Tibial nerve (tissue), 4 donors: ENCODE measurements at places on chromosomes 2 and 18. TPM values are rescaled to one million over a fixed set of nuclear protein-coding genes. Genes with fewer than 3 reads are reported as not detected.

LYG1 gene
- total RNA-seq = 0.66 TPM

- no peak for DNase-seq
Observed at GRCh38 chr2:236045251-236046235, 122.6 kb downstream of the GBX2 start.

DNA sequence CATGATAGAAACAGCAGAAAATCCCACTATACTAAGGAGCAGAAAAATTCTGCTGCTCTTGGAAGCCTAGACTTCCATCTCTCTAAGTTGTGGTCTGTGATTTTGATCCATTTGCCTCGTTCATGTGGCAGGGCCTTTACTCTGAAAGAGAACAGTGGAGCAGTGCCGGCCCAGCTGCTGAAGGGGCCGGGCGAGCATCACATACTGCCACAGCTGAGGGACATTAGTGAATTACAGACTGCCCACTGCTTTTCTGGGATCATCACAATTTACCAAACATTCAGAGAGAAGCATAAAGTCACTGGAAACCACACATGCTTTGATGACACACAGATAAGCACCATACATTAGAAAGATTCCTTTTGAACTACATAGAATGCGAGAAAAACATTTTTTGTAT is 217.0 kb upstream of the BOD1L2 start:
- DNase-seq = no peak

BCL11A gene
- not detected for total RNA-seq

ITPRIPL1 gene
- total RNA-seq = 4.2 TPM

GRCh38 chr18:50099725-50100407 is 95.1 kb downstream of the MYO5B start:
- DNase-seq = no peak

DNA sequence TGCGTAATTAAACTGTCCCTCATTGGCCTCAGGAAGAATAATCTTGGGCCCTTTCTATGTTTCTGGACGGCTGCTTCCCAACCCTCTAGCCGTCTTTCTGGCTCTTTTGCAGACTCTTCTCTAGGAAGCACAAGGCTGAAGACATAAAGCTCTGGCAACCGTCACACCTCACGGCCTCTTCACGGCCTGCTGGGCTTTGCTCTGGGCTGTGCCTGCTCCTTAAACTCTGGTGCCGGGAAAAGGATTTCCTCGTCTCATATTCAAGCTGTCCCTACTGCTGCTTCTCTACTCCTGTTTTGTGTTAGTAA is 36.0 kb upstream of the WIPF1 start:
- no peak for DNase-seq

GRCh38 chr2:28661589-28662001 is 90.0 kb upstream of the PPP1CB start:
- DNase-seq = peak; percentile 39

GRCh38 chr2:207836521-207837133 is 66.9 kb upstream of the FZD5 start:
- DNase-seq = no peak
